ENCODE measurements at places on chromosomes 12 and 14. TPM values are rescaled to one million over a fixed set of nuclear protein-coding genes. Genes with fewer than 3 reads are reported as not detected.

FGD4 gene
- 5.9 TPM for total RNA-seq

CEP83 gene
- total RNA-seq: 17.0 TPM

KCNA5 gene
- total RNA-seq: not detected

TCL1A gene
- total RNA-seq: not detected

VPS33A gene
- 28.6 TPM for total RNA-seq

NANOG gene
- under 0.01 TPM for total RNA-seq

MYF5 gene
- not detected for total RNA-seq

CD4 gene
- total RNA-seq: 0.57 TPM

SLC5A8 gene
- not detected for total RNA-seq

ESPL1 gene
- 19.0 TPM for total RNA-seq

ADGRD1 gene
- not detected for total RNA-seq

SLC17A8 gene
- total RNA-seq: not detected

RASSF8 gene
- 80.6 TPM for total RNA-seq

LRP1-AS gene
- total RNA-seq: not detected

ITPK1 gene
- 16.9 TPM for total RNA-seq

RAD9B gene
- 0.44 TPM for total RNA-seq

KRT71 gene
- total RNA-seq: not detected

TAS2R20 gene
- 6.4 TPM for total RNA-seq

All from placental pericyte (primary cell).